SK-MEL-5 (cell line): ENCODE measurements at places on chromosomes 5 and 9.

DNA sequence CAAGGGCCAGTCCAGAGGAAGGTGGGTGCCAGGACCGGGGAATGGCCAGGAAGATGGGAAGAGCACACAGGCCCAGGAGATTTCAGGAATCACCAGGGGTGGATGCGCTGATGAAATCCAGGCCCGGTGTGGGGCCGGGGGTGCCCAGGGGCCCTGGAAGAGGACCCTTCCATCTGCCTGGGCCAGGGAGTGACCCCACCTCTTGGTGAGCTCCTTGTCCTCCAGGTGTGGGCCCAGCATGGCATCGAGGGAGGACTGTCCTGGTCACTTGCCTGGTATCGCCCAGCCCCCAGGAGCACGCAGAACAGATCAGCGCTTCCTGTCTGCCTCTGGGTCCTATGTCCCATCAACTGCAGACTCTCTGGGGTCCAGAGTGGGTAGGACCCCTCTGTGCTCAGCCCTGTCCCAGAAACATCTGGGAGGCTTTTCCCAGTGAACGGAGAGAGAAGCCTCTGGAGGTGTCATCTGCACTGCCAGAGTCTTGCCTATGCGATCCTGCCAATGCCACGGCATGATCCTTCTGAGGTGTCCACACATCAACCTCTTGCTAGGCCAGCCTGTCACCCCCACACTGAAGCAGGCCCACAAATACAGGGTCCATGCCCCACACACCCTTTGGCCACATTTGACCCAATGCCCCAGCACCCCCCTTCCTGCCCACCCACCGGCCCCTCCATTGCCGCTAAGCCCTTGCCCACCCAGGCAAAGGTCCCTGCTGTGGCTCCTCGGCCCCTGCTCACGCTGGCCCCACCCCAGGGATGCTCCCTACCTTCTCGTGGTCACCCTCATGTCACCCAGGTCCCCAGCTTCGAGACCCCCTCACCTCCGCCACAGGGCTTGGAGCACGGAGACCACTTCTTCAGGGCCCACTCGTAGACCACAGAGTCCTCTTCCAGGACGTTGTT is 67.2 kb downstream of the ZNF354C start:
- DNase-seq = no peak

- peak; percentile 89 for DNase-seq
Measured at GRCh38 chr5:7754997-7755596, 95.8 kb downstream of the CFAP90 start.

DNA sequence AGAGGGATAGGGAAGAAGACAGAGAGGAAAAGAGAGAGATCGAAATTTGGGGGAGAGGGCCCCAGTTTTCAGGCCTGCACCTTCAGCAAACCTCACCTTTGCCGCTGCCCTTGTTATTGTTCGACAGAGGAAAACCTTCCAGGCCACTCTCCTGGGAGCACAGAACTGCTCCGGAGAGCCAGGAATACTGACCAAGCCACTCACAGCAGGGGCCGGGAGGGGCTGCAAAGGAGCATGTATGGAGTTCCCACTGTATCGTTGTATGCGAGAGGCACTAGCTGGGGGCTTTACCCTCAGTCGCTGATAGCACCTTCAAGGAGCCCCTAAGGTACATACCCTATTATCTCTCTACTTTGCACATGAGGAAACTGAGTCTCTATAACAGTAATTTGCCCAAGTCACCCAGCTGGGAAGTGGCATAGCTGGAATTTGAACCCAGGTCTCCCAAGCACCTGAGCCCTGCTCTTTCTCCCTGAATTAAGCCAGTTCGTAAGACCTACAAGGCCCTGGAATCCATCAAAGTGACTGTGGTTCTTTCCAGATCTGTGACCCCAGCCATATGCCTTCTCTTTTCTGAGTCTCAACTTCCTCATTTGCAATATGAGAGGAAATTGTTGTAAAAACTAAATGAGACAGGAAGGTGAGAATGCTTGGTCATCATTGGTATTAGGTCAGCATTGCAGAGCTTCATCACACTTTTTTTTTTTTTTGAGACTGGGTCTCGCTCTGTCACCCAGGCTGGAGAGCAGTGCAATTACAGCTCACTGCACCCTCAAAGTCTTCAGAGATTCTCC is 21.0 kb upstream of the FOXE1 start:
- DNase-seq = no peak

DNA sequence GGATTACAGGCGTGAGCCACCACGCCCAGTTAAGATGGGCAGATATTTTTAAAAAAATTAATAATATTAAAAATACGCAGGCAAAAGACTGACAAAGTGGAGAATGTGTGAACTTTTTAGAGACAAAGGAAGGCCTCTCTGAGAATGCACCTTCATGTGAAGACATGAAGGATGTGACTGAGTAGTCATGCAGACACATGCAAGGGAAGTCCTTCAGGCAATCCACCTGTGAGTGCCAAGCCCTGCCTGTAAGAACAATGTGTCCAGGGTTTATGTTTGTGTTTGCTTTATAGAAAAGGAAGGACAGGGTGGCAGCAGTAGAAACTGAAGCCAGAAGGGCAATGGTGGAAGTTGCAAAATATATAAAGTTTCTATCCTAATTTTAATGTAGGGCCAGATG is 169.2 kb downstream of the EDIL3 start:
- no peak for DNase-seq

GRCh38 chr9:96232539-96233241 is 69.3 kb downstream of the HSD17B3 start:
- peak; percentile 78 for DNase-seq

- no peak for DNase-seq
Measured at GRCh38 chr5:131505237-131505908, 129.7 kb downstream of the RAPGEF6 start.

DNA sequence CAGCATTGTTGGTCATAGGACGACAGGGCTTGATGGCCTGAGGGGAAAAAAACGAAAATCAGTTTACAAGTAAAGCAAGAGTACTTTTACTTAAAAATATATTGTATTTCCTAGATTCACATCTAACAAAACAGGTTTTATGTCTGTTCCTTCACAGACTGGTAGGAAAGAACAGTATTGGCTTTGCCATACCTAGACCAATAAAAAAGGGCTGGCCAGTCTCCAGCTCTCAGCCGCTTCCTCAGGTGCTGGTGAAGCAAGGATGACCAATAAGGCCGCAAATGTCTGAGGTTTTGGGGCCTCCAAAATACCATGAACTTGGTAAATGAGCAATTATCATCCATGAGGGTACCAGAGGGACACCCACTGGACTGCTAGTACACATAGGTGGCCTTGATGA is 36.6 kb downstream of the DROSHA start:
- DNase-seq = no peak

DNA sequence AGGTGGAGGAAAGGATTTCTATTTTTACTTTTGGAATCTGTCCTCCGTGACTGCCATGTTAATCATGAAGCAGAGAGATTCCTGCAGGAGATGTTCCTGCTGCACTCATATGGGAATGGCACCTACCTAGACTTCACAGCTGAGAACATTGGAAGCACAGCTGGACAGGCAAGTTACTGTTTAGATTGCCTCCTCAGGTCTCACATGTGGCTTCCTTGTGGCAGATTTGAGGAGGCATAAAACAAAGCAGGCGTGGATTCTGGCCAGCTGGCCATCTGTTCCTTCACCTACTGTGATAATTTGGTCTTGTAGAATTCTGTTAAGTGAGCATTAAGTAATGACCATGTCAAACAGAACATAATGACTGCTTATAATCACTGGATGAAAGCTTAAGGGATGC is 193.4 kb downstream of the EDIL3 start:
- peak; percentile 15 for DNase-seq

DNA sequence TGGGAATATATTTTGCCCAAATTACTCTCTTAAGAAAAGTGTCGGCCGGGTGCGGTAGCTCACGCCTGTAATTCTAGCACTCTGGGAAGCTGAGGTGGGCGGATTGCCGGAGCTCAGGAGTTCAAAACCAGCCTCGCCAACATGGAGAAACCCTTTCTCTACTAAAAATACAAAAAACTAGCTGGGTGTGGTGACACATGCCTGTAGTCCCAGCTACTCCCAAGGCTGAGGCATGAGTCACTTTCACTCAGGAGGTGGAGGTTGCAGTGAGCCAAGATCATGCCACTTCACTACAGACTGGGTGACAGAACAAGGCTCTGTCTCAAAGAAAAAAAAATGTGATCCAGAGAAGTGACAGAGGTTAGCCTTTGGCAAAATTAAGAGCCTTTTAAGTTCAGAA is 26.4 kb upstream of the TMEM171 start:
- DNase-seq = peak; percentile 24

DNA sequence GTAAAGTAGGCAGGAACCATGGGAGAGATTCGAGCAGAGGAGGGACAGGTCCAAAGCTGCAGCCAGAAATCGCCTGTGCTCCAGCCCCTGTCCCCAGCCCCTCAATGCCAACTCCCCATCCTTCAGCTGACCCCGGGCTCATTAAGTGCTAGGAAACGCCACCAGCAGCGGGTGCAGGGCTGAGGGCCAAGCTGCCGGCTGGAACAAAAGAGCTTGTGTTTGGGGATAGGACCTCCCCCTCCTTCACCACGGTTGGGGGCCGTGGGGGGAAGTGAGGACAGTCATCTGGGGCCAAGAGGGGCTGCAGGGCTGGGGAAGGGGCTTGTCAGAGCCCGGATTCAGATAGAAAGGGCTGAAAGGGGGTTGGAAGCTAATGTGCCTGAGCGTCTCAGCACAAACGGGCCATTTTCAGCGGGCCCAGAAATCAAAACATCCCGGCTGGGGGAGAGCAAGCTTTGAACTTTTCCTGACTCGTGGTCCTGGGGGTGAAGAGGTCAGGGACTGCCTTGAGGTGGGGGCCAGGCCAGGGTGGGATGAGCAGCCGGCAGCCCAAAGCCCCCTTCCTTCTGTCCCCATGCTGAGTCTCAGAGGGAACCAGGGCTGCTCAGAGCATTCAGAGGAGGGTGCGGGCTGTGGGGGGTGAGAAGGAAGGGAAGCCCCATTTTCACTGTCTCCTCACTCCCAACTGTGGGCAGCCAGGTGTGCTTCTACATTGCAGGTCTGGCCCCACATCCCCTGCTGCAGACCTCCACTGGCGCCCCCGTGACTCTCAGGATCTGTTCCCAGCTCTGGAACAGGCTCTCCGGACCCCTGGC is 69.4 kb upstream of the DAB2IP start:
- peak; percentile 65 for DNase-seq
